ENCODE measurements at places on chromosomes 1 and 21.

- DNase-seq: no peak
Observed at GRCh38 chr1:238396140-238396539, 505.4 kb upstream of the ZP4 start.

- no peak for DNase-seq
Observed at GRCh38 chr1:89721351-89721750, 88.4 kb downstream of the LRRC8C start.

- no peak for DNase-seq
Observed at GRCh38 chr1:166905900-166906299, 29.8 kb upstream of the TADA1 start.

DNA sequence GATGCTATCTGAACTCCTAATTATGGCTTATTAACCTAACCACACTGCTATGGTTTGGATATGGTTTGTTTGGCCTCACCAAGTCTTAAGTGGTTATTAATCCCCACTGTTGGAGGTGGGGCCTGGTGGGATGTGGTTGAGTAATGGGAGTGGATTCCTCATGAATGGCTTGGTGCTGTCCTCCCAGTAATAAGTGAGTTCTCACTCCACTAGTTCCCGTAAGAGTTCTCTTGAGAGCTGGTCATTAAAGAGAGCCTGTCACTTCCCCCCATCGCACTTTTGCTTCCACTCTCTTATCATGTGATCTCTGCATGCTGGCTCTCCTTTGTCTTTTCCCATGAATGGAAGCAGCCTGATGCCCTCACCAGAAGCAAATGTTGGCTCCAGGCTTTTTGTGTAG is 328.8 kb downstream of the PLA2G4A start:
- DNase-seq: no peak

DNA sequence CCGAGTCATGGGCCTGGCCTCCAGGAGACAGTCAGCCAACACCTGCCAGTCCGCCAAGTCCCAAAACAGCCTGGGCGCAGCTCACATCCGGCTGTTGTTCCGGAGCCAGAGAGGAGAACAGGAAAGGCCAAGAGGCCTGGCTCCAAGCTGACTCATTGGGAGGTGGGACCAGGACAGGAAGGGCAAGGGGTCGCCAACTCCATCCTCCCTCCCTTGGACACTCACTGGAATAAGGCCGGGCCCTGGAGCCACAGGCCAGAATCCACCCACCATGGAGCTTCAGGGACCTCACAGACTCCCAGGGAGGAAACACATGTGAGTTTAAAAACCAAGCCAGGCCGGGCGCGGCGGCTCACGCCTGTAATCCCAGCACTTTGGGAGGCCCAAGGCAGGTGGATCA is 25.1 kb upstream of the CLIC4 start:
- DNase-seq: no peak

- no peak for DNase-seq
Observed at GRCh38 chr1:204358605-204359004, 1.1 kb downstream of the PLEKHA6 start.

DNA sequence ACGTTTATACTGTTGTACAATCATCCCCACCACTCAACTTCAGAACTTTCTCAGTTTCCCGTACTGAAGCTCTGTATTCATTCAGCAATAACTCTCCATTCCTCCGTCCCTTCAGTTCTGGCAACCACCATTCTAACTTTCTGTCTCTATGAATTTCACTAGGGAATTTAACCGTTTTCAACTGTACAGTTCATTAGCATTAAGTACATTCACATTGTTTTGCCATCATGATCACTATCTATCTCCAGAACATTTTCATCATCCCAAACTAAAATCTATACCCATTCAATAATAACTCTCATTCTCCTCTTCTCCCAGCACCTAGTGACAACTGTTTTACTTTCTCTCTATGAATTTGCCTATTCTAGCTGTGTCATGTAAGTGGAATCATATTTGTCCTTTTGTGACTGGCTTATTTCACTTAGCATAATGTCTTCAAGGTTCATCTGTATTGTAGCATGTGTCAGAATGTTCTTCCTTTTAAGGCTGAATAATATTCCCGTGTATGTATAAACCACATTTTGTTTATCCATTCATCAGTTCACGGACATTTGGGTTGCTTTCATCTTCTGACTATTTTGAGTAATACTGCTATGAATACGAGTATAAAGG is 75.0 kb downstream of the CEP350 start:
- DNase-seq: no peak

- DNase-seq: no peak
Observed at GRCh38 chr1:150976879-150977694, 2.5 kb upstream of the CERS2 start.

DNA sequence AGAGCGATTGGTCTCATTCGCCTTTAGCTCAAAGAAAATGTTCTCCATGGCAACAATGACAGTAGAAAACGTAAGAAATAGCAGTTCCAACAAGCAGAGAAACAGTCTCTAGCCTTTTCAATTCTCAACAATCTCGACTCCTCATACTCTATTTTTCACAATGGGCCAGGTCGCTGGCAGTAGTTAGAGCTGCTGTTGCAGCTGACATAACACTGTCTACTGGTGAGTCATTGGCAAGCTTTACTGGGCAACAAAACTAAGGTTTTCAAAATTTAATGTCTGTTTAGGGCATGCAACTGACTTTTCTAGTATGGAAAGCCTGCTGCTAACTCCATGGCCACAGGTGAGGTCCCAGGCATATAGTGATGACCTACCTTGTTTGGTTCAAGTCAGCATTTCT is 221.1 kb upstream of the KAZN start:
- no peak for DNase-seq

- no peak for DNase-seq
Observed at GRCh38 chr1:74468982-74469603, 43.3 kb downstream of the LRRC53 start.

DNA sequence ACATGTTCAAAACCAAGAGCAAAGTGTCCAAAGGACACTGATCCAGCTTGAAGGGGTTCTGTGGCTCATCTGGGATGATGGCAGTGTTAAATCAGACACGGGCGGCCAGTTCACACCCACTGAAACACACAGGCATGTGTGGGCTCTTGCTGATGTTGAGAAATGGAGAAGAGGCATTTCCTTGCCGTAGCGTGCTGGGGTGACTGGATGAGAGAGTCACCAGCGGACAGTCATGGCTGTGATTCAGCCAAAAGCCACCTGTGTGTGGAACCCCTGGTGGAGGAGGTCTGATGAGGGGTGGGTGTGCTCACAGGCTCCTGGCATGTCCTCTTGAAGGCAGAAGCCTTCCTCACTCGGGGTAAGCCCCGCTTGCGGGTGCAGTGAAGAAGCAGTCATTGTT is 7.2 kb downstream of the C1orf35 start:
- no peak for DNase-seq

GRCh38 chr21:45078877-45079281 is 4.5 kb downstream of the ADARB1 start:
- no peak for DNase-seq

- DNase-seq: no peak
Observed at GRCh38 chr1:117370509-117370908, 3.3 kb downstream of the MAN1A2 start.

DNA sequence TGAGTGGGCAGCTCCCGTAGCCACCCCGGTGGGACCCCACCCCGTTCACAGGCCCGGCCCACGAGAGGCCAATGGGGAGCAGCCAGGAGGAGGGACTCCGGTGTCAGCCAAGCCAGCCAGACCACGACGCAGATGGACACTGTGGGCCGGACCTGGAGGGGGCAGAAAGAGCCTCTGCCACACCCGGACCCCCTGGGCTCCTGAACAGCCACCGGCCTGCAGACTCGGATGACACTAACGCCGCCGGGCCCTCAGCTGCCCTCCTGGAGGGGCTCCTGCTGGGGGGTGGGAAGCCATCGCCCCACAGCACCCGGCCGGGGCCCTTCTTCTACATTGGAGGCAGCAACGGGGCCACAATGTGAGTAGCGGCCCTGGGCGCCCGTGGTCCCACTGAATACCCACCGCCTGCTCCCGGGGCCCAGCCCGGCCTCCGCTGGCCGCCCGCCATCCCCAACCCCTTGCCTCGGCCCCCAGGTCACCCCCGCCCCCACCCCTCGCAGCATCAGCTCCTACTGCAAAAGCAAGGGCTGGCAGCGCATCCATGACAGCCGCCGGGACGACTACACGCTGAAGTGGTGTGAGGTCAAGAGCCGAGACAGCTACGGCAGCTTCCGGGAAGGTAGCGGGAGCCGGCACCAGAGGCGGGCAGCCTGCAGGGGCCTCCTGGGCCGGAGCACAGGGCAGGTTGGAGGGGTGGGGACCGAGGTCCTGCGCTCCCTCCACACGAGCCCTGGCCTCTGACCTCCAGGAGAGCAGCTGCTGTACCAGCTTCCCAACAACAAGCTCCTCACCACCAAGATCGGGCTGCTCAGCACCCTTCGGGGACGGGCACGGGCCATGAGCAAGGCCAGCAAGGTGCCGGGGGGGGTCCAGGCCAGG is 6.5 kb downstream of the TTLL10 start:
- no peak for DNase-seq

DNA sequence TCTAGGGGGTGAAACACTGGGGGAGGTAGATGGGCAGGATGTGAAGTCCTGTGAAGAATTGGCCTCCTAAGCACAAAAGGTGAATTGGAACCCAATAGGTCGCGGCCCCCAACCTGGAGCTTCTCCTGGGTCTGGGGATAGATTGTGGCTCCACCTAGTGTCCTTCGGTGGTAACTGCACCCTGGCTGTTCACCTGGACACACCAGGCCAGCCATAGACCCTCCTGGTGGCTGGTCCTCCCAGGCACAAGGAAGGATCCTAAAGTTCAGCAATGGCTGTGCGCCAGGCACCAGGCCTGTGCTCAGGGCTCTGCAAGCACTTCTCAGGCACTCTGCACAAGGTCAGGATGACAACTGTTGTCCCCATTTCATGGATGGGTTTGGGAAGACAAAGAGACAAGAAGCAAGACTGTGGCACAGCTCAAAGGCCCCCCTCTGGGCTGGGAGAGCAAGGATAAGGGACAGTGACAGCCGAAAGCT is 13.5 kb downstream of the ESPN start:
- peak; percentile 72 for DNase-seq

GRCh38 chr1:230175163-230175747 is 108.2 kb downstream of the GALNT2 start:
- DNase-seq: no peak

DNA sequence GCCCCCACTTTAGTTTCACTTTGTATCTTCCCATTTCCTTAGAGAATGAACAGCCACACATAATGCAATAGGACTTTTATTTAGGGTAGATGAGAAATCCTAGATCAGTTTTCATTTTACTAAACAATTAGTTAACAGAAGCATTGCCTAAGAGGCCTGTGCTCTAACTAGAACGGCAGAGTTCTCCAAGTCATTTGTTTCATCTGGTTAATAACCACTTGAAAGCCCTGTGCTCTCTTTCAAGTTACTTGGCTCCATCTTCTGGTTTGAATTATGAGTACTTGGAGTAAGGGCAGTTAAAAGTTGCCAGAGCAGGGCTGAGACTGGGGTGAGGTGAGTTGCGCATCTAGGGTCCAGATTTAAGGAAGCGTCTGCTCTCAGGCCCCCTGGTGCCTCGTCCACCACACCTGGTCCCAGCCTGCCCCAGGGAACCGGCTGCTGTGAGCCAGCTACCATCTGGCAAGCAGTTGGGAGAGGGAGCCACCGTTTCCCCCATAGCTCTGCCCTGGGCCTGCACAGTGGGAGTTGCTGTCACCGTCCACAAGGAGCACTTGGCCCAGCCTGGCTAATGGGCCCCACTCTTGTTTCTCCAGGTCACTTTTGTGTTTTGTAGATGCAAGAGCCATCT is 18.1 kb upstream of the SLC44A3 start:
- DNase-seq: no peak

GRCh38 chr1:6975331-6976043 is 190.2 kb downstream of the CAMTA1 start:
- no peak for DNase-seq

DNA sequence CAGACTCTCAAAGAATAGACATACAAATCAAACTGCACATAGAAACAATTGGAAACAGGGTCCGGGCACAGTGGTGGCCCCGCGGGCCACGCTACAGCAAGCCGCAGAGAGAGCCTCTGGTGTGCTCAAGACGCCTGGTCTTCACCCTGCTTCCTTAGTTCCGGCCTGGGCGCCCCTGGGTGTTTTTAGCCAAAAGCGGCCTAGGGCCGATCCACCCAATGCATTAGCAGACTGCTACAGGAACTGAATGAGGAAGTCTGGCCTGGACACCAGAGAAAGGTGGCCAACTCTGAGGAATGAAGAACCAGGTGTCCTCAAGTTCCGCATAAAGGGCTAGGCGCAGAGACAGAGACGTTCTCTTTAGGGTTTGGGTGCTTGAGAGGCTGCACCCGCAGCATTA is 1.7 kb downstream of the PRRX1 start:
- no peak for DNase-seq

GRCh38 chr1:51316846-51317120 is 13.6 kb downstream of the TTC39A start:
- DNase-seq: no peak

GRCh38 chr1:101769520-101769919 is 227.2 kb downstream of the OLFM3 start:
- DNase-seq: no peak

DNA sequence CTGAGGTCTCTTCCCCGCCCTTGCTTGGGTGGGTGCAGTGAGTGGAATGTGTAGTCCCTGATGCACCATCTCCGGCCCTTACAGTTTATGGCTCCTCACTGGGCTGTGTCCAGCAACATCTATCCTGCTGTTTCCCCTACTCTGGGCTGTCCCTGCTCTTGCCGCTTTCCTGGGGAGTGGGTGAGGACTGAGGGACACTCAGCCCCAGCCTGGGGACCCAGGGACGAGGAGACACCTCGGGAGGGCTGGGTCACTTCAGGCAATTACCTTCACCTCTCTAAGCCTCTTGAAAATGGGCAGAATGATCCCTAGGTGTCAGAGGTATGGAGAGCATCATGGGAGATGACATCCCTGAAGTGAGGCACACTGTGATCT is 13.6 kb upstream of the LRP8 start:
- no peak for DNase-seq

- no peak for DNase-seq
Observed at GRCh38 chr21:28892199-28893111, 100.2 kb downstream of the LTN1 start.
